ENCODE measurements at places on chromosomes 6 and 20. TPM values are rescaled to one million over a fixed set of nuclear protein-coding genes. Genes with fewer than 3 reads are reported as not detected.

- DNase-seq, result no peak
These were observed 98.1 kb upstream of the MLN start for GRCh38 chr6:33901822-33902456.

CFB gene
- 0.22 TPM for total RNA-seq

DNA sequence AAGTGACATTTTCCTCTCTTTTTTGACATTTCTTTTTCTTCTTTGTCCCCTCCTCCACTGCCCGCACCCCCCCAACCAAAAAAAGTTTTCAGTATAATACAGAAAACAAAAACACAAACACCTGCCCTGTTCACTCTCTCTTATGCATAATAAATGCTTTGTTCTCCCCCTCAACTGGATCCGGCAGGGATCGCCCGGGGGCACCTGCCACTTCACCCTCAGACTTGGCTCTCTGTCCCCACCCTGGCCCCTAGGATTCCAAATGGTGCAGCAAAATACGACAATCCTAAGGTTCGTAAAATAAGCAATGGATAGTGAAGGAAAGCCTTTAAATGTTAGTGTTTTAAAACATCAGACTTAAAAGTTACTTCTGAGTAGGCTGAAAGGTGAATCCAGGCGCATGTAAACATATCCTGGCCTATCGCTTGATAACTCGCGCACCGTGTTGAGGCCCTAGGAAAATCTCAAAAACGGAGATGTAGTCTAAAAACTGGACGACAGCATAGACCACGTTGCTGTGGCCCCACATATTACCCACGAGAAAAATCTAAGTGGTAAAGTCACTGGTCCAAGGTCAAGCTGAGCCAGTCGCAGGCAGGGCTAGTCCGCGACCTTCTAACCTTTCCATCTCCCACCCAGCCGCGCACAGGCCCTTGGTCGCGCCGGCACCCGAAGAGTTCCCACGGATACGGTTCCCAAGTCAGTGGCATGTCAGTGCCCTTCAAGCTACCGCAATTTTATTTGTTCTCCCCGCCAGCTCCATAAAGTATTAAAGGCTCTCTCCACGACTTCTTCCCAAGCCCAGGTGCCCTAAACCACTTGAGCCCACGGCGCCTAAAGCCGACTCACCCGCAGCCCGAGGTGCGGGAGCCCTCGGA is 130.8 kb downstream of the OGFRL1 start:
- DNase-seq, result no peak

GRCh38 chr6:37942606-37943376 is 123.3 kb downstream of the ZFAND3 start:
- DNase-seq, result no peak

Data from Karpas-422 (cell line).